Activated naive CD8-positive, alpha-beta T cell treated with anti-CD3 and anti-CD28 coated beads for 36 hours (primary cell): ENCODE measurements at places on chromosomes 3 and 15.

DNA sequence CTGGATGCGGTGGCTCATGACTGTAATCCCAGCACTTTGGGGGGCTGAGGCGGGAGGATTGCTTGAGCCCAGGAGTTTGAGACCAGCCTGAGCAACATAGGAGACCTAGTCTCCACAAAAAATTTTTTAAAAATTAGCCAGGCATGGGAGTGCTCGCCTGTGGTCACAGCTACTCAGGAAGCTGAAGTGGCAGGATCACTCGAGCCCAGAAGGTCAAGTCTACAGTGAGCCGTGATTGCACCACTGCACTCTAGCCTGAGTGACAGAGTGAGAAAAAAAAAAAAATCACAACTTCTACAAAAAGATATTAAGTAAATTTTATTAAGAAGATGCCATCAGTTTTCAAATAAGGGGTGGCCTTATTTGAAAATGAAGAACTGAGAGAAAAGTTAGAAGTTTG is 11.9 kb upstream of the PLA2G4D start:
- DNase-seq: no peak

- no peak for DNase-seq
Measured at GRCh38 chr3:172288651-172289050, 159.6 kb downstream of the GHSR start.

DNA sequence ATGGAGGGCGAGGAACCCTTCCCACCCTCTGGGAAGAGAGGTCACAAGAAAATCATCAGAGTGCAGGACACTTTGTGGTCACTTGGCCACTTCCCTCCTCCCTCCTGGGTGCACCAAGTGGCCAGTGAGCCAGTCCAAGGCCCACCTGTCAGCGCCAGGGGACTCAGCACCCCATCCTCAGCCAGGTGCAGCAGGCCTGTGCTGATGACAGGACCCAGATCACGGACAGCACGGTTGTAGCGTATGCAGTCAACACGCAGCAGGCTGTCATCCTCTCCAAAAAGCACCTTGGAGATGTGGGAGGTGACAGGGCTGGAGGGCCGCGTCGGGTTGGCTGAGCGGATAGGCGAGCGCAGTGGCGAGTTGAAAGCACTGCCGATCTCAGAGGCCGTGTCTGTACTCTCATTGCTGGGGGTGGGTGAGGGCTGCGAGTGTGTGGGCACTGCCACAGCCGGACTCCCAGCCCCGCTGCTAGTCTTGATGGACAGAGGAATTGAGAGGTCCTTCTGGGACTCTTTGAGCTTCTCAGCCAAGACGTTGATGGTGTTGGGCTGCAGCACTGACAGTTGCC is 41.5 kb downstream of the SEMA3G start:
- no peak for DNase-seq

DNA sequence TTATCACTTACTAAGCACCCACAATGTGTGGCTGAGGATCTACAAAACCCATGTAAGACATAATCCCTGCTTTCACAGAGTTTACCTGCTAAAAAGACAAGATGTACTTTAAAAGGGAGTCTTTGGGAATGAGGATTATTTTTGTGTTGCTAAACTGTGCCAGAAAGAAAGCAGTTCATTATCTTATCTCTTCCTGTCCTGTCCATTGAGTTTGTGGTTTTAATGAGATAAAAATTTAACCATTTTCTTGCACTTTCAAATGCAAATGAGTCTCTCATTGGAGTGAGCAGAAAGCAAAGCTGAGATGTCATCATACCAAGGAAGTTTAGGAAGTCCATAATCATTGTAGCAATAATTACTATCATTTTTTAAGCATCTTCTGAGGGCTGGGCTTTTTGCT is 231.2 kb upstream of the ADAMTS9 start:
- DNase-seq: no peak

DNA sequence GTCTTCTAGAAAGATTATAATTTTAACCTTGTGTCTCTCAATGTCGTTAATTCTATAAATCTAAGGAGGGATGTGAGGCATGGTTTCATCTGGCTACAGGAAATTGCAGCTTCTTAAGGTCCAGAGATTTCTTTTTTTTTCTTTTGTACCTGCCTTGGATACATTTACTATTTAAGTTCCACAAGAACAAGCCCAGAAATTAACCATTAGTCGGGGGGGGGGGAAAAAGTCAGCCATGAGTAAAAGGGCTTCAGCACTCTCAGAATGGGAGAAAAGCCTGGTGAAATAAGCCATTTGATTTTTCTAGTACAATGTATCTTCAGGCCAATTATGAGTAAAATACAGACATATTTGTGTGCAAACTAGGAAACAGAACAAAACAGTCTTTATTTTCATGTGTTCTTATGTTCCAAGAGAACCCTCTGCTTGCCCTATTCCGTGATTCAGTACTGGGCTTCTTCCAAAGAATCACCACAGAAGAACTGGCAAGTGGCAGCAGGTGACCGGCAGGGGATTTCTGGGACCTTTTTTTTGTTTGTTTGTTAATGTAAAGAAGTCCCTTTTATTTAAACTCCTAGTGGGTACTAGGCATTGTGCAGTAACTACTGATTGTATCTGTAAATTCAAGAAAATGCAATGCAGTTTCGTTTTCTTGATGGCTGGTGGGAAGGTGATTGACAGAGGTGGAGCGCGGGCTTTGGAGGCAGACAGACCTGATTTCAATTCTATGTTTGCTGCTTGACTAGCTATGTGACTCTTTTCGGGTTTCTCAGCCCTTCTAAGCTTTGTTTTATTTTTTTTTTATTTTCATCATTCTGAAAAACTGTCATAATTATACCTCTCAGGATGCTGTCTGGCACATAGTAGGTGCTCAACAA is 82.5 kb downstream of the PEX5L start:
- DNase-seq: no peak

GRCh38 chr3:78665101-78665500 is 1102.7 kb downstream of the ROBO1 start:
- no peak for DNase-seq

DNA sequence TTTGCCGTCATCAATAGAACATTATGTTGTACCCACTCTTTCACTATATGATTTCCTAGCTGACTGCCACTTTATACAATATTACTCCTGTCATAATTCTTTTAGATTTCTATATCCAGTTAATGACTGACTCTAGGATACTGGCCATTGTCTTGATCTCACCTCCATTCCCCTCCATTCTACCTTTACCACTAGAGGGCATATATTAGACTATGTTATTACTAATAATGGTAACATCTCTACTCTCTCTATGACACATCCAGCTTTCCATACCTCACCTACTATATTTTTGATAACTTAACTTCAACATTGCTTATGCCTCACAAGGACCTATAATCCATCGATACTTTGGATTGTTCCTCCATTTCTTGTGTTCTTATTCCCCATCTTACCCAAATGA is 31.4 kb upstream of the POU1F1 start:
- no peak for DNase-seq
